CD4-positive, alpha-beta T cell treated with Interleukin-2 at 100 ng/mL for 4 hours (primary cell): ENCODE measurements at places on chromosomes 3 and 15.

- no peak for DNase-seq
These were observed 65.1 kb downstream of the NEK11 start for GRCh38 chr3:131091768-131092167.

DNA sequence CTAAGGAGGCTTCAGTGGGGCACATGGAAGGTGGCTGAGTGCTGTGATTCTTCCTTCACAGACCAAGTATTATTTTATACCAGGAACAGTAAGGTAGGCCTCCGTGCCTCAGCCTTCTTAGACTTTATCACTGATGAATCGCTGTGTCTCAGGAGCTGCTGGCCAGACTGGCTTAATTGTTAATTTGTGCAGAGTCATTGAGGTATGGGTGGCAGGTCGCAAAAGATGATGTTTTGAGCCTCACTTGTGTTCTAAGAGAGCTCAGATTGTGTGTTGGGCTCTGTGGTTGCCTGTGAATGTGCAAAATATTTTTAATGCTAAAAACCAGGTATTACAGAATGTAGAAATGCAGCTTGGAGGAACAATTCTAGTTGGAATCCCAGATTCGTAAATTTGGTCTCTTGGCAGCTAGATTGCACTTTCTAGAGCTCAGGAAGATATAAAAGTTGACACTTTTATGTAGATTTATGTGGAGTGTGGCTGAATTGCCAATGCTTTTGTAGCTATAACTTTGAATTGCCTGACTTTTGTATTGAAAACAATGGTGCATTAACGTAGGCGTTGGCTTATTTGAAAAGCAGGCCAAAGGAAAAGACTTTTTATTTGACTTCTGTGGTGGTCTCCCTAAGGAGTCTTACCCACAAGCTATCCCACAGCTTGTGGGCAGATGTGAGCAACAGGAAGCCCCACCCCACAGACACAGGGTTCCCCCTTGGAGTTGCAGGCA is 53.4 kb downstream of the LARS2 start:
- DNase-seq, result no peak

DNA sequence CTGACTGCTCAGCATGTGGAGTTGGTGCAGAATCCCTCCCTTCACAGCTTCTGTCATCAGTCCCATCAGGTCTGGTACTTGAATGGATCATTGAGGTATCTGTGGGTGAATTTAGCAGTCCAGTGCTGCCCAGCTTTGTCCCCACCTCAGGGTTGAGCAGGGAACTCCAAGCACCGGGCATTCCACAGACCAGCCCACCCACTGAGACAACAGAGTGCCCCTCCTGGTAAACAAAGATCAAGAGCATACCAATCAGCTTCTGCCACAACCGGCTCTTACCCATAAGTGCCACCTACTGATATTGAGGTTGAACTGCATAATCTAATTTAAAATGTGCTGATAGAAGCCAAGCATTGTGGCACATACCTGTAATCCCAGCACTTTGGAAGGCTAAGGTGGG is 57.1 kb upstream of the FXR1 start:
- DNase-seq, result no peak

DNA sequence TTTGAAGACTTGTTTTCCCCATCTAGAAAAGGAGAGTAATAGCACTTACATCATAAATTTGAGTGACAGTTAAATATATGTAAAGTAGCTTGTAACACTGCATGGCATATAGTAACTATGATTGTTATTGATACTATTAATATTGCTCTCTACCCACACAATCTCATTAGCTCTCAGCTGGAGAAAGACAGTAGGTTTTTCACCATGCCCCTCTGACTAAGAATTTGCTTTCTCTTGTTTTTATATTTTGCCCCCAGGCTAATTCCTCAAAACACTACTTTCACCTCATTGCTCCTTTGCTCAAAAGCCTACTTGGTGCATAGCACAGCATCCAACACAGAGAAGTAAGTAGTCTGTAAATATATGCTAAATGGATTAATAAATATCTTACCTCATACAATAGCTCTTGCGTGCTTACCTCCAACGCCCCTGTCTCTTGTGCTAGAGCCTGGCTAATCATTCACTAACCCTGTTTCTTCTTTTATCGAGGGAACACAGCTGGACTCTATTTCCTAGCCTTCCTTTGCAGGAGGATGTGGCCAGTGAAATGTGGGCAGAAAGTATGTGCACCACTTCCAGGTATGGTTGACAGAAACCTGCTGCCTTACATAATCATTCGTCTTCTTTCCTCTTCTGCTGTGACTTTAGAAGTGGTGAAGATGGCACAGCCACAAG is 190.0 kb downstream of the PLCH1 start:
- DNase-seq, result no peak

GRCh38 chr3:52468336-52468735 is 12.9 kb downstream of the NISCH start:
- DNase-seq, result no peak

- no peak for DNase-seq
These were observed 182.6 kb downstream of the STAC start for GRCh38 chr3:36562945-36563344.

DNA sequence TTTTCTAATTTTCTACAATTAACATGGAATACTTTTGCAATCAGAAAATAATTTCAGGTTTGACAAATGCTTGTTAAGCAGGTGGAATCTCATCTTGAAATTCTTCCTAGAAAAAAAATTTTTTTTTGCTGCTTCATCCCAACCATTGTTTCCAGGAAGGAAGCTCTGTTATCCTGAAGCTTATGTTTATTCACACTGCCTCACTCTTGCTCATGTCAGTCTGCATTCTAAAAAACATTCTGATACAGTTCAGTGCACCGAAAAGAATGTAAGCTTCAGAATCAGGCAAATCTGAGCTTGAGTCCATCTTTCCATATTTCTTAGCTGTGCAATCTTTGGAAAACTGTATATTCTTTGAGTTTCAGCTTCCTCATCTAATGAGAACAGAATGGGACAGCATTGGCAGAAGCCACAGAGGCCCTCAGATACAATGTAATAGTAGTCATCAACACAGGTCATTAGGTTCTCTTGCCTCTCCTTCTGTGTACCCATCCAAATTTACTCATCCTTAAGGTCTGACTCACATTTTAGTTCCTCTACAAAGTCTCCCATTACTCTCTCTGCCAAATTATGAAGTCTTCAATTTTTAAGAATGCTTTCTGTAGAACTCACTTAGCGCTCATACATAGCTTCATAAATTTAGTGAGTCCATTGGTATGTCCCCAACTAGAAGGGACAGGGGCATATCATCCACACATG is 881.8 kb upstream of the NR2F2 start:
- DNase-seq, result no peak

GRCh38 chr3:123762805-123763204 is 121.3 kb downstream of the MYLK start:
- DNase-seq, result no peak

GRCh38 chr3:11641683-11642430 is 1.9 kb downstream of the VGLL4 start:
- peak; percentile 27 for DNase-seq

GRCh38 chr3:72996121-72996472 is 514 bp upstream of the PPP4R2 start:
- DNase-seq, result no peak

GRCh38 chr3:23959135-23959900 is 14.2 kb downstream of the NR1D2 start:
- DNase-seq, result no peak

DNA sequence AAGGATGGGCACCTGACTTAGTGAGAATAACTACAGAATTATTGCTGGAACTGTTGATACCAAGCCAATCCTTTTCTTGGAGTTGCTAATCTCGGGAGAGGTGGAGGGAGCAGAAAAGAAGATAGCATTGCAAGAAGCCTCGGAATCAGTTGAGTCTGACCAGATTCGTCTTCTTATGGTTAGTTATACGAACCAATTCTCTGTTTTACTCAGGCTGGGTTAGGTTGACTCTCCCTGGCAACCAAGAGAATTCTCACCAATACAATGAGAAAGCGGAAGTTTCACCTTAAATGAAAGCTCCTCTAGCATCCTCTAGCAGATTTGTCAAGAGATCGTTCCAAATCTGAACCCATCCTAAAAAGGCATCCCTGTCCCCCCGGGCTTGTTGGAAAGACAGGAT is 43.5 kb upstream of the UBE2E1 start:
- peak; percentile 7 for DNase-seq

- DNase-seq, result no peak
These were observed 163.3 kb upstream of the MBNL1 start for GRCh38 chr3:152105446-152105845.

DNA sequence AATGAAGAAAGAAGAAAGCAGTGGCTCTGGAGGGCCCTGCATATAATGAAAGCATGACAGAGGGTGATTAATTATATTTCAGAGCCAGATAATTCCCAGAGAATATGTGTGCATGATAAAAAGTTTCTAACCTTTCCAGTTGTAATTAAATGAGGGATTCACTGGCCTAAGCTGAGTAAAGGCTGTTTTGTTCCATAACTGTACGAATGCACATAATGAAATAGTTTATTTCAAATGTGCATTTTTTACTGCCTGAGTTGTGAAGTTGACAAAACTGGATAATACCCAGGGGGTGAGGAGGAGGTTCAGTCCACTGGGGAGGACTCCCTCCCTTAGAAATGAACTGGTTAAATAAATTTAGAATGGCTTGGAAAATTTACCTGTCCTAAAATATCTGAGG is 616.4 kb downstream of the TAFA4 start:
- no peak for DNase-seq

- no peak for DNase-seq
These were observed 100.7 kb downstream of the SMARCC1 start for GRCh38 chr3:47681016-47681415.

DNA sequence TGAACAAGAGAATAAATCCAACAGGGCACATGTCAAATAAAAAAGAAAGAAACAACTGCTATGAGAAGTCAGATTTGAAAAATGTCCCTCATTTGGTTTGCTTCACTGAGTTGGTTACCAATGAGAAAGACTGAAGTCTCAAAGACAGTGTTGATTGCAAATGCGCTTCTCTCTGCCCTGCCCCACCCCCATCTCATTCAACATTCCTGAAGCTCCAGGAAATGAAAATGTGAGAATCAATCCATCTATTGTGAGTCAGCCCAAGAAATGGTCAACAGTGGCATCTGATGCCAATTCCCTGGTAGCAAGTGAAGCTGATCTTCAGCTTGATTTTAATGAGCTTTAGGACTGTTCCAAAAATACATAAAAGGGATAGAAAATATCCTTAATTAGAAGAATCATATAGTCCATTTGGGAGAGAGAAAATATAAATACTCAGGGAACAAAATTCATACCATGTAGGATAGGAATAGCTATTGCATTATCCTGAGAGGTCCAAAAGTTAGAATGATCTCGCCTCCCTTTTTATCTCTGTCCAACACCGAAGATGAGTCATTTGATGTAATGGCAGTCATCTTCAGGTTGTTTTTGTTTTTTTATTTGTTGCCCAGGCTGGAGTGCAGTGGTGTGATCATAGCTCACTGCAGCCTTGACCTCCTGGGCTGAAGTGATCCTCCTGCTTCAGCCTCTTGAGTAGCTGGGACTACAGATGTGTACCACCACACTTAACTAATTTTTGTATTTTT is 200.3 kb upstream of the UMPS start:
- DNase-seq, result no peak
